ENCODE measurements at places on chromosomes 11 and 22.

DNA sequence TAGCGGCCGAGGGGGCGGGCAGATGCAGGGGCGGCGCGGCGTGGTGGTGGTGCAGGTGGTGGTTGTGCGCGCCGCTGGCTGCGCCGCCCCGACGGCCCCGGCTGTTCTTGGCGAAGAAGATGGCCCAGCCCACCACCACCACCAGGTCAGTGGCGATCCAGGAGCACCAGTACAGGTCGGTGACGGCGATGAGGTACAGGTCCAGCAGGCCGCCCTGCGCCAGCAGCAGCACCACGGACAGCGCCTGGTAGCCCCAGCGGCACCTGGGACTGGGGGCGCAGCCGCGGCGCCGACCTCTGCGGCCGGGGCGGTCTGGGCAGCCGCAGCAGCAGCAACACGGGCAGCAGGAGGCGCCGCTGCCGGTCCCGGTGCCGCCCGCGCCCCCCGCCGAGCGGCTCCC lies 879 bp downstream of the TMEM121B start:
- DNase-seq: peak; percentile 66

- DNase-seq: no peak
Measured at GRCh38 chr11:132782102-132782501, 750.2 kb downstream of the OPCML start.

DNA sequence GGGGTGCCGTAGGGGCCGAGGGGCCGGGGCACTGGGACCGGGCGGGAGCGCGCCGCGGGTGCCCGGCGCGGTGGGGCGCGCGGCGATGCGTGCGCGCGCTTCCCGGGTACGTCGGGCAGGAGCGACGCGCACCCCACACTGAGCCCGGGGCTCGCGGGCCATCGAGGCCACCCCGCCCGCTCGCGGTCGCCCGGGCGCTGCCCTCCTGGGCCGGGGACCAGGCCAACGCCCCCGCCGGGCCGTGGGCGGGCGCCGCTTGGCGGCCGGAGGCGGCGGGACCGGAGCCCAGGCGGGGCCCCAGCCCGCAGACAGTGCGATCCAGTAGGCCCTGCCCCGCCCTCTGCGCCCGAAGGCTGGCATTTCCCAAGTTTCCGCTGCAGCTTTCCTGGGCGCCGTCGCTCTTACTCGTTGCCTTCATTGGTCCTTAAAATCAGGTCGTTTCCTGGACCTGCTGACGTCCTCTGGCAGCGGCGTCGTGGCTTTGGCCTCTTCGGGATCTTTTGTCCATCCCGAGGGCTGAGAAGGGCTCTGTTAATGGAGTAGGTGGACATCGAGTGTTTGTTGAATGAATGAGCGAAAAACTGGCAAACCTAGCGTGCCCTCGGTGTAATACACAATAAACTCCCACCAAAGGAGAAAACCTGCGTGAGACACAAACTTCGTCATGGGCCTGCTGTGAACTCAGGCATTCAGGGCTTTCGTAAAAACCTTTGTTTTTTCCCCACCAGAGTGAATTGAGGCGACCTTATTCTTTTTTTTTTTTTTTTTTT lies 638 bp downstream of the PARVA start:
- DNase-seq: peak; percentile 73

GRCh38 chr11:126430581-126431335 lies 75.3 kb downstream of the ST3GAL4 start:
- DNase-seq: no peak

DNA sequence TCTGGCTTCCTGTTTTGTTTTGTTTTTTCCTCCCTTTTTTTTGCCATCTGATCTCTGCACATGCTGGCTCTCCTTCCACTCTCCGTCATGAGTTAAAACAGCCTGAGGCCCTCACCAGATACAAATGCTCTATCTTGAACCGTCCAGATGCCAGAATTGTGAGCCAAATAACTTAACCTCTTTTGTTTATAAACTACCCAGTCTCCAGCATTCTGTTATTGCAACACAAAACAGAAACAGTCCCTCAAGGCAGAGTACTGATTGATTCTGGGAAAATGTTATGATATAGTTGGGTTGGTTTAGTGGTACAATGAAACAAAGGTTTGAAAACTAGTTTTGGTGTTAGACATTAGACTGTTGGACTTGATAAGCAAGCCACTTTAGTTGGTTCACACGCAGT lies 1390.0 kb upstream of the RAG2 start:
- DNase-seq: no peak

DNA sequence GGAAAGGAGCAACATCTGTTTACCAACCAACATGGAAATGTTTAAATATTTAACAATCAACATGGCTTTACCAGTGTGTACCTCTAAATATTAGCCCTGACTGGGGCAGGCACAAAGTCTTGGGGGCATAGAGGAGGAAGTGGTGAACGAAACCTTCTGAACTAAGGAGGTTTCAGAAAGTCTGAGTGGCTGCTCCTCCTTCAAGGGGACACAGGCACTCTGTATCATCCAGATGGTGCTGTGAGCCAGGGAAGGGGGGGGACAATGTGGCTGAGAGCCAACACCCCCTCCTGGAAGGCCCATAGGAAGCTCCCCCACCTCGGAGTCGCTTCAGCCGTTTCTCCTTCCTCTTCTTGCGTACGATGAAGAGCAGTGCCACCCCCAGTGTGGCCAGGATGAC lies 107.7 kb downstream of the CEP164 start:
- no peak for DNase-seq

DNA sequence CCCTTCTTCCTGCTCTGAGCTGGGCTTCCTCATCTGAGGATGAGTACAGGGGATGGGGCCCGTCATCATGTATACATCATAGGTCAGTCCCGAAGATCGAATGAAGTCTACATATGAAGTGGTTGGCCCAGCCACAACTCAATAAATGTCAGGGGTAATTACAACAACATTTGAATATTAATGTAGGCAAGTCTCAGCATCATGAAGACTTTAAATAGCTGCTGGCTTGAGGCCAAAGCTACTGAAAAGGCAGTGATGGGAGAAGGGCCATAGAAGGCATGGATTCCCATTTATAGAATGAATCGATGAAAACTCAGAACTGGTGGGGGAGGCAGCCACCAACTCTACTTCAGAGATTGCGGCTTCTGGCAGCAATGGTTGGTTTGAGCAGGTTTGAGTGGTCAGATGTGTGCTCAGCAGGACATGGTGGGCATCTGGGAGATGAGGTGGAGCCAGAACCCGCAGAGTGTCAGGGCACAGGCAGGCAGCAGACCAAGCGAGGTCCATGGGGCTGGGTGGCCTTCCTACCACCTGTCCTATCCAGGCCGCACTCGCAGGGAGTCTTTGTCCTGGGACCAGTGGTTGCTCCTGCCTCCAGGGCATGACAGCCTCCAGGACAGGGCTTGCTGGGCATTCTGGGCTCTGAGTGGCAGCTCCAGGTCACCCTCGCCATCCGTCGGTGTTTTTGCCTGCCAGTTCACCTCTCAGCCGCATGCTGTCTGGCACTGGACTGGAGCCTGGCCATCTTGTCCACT lies 919.1 kb downstream of the TBC1D22A start:
- DNase-seq: no peak

DNA sequence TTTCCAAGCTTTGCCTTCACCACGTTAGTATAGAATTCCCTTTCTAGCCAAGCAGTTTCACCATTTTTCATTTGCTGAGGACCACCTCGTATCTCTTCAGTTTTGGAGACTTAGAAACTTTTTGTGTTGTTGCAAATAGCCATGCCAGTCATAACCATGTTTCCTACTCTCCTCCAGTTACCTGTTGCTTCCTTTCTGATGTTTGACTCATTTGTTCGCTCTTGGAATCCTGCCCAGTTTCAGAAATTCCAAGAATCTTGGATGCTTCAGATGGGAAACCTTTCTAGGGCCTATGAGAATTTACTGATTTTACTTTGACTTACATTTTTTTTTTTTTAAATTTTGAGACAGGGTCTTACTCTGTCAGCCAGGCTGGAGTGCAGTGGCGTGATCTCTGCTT lies 65.4 kb downstream of the PPP6R3 start:
- no peak for DNase-seq

GRCh38 chr11:65907878-65908277 lies 7.7 kb upstream of the FOSL1 start:
- no peak for DNase-seq

Measured in ovary (tissue), 10 donors.